ENCODE measurements at places on chromosomes 1 and 21.

- DNase-seq = no peak
Measured at GRCh38 chr1:119920104-119920968, 24.0 kb upstream of the ADAM30 start.

GRCh38 chr21:27062443-27062842, 95.6 kb upstream of the ADAMTS5 start:
- peak; percentile 40 for DNase-seq

GRCh38 chr1:156026588-156026987, 5.8 kb upstream of the SSR2 start:
- no peak for DNase-seq

- DNase-seq = no peak
Measured at GRCh38 chr1:46526013-46526690, 25.3 kb downstream of the KNCN start.

DNA sequence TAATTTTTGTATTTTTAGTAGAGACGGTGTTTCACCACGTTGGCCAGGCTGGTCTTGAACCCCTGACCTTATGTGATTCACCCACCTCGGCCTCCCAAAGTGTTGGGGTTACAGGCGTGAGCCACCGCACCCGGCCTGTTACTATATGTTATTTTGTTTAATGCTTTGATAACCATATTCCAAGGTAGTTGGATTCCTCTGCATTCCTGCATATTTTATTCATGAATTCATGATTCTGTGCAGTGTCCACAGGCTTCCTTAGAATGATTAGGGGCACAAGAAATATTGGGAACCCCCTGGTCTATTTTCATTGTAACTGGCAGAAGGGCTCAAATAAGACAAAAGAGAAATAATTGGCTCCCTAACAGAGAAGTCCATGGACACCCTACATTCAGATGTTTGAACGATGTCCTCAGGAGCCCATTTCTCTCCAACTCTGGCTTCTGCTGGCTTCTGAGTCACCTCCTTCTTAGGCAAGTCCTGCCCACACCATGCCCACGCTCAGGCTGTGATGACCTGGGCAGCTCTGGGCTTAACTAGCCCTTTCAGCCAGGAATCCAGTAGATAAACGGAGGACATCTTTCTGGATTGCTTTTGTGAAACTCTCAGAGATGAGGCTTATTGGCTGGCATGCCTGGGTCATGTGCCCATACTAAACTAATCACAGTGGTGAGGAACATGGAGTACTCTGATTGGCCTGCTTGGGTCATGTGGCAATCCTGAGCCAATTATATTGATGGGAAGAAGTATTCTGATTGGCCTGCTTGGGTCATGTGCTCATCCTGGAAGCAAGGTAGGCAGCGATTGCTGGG, 32.6 kb downstream of the TNFRSF8 start:
- no peak for DNase-seq

DNA sequence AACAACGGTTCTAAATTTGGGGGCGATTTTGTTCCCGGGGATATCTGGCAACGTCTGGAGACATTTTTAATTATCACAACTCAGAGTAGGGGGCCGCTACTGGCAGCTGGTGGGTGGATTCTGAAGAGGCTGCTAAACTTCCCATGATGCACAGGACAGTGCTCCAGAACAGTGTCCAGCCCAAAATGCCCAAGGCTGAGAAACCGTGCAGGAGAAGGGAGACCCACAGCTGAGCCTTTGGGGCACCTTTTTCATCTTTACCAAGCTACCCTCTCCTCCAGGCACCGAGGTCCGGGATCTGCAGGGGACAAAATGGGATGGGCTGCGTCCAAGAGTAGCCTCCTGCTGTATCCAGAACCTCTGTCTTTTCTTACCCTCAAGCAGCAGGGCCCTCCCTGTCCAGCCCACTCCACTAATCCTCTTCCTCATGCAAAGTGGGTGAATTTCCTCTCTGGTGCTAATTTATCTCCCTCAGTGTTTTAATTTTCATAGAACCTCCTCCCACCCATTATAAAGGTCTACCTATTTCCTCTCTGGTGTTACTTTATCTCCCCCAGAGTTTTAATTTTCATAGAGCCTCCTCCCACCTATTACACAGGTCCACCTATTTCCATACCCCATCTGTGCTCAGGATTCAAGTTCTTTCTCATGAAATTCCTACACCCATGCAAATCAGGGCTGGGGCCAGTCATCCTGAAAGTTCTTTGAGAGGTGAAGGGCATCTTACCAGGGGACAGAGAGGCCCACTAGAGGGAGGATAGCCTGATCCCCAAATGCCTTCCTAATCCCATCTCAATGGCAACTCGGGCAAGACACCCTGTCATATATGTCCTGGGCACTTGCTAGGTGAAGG, 42.7 kb downstream of the CSMD2 start:
- no peak for DNase-seq

DNA sequence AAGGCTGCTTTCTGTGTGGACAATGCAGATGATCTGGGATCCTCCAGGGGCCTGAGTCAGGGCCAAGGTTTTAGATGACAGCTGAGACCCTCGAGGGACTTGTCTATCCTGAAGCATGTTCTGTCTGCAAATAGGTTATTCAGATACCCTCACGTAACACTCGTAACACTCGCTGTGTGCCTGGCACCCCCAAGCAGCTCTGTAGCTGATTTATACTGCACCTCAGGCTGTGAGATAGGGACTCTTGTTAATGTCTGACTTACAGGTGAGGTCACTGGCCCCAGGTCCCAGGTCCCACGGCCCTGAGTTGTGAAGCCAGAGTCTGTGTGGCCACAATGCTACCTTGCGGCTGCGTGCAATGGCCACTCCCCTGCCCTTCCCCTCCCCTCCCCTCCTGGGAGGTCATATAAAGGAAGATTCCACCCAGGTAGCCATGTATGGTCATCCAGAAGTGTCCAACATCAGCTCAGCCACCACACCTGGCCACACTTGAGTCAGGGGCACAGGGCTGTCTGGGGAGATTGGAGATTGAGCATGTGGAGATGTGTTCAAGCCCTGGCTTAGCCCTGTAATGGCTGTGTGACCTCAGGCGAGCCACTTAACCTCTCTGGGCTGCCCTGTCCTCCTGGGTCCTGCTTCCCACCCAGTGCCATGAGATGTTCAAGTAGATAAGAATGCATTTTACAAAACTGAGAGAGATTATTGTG, 687.7 kb downstream of the MATN1 start:
- DNase-seq = no peak

- DNase-seq = no peak
Measured at GRCh38 chr1:158283965-158284364, 5.8 kb upstream of the CD1C start.

DNA sequence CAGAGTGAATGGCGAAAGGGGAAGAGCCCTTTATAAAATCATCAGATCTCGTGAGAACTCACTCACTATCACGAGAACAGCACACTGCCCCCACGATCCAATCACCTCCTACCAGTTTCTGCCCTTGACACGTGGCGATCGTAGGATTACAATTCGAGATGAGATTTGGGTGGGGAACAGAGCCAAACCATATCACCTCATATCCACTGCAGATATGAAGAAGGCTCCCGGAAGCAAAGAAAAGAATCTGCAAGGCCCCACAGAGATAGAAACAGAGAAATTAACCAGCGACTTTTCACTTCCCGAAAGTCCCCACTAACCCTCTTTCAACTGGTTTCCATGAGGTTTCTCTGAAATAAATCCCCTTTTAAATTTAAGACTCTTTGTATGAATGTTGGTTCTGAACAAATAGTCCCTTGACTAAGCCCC, 86.2 kb upstream of the IRF2BP2 start:
- DNase-seq = no peak

DNA sequence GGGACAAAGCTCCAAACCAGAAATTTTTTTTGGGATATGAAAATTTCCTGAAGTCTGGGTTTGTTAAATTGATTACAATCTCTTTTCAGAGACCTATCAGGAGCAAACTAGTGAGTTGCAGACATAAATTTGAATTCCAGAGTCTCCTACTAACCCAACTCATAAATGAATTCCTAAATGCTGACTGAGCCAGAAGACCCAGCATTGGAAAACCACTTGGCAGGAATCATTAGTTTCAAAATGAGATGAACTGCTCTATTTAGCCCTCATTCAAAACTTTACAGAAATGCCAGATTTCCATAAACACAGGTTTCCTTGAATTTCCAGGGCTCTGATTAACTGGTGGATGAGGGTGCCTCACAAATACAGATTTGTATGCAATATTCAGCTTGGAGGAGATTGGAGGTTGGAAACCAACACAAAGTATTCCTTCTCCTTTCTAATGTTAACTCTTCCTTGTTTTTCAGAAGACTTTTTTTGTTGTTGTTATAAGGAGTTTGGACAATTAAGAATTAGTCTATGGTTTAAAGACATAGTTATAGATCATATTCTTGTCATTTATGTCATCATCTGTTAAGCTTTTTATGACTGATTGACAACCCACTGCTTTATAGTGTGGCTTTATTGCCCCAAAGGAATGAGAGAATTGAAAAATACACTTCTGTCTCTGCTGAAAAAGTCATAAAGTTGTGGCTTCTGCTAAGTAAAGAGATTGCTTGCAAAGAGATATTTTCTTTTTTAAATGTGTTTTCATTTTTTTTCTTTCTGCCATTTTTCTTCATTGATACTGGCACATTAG, 222.8 kb downstream of the HLX start:
- peak; percentile 79 for DNase-seq

- DNase-seq = no peak
Measured at GRCh38 chr1:50110151-50110550, 1.4 kb downstream of the ELAVL4 start.

DNA sequence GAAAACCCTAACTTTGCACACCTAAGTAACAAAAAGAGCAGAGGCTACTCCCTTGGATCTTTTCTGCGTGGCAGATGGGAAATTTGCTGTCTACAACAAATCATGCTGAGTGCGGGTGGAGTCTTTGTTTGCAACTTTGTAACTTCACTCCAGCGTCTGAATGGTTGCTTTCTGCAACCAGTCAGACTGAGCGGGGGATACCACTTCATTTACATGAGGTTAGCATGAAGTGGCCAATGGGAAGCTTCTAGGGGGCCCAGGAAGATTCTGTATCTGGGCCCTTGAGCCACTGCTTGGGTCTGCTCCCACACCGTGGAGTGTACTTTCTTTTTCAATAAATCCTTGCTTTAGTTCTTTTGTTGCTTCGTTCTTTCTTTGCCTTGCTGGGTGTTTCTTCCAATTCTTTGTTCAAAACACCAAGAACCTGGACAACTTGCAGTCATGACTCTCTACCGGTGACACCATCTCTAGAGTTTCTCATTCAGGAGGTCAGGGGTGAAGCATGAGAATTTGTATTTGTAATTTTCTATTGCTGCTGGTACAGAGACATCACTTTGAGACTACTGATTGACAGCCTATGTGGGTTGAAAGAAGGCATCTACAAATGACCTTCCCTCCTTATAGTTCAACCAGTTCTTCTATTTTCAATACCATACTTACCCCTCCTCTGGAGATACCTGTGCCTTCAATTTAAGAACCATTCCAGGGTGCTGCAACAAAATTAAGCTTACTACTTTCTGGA, 55.8 kb upstream of the RC3H1 start:
- DNase-seq = no peak

DNA sequence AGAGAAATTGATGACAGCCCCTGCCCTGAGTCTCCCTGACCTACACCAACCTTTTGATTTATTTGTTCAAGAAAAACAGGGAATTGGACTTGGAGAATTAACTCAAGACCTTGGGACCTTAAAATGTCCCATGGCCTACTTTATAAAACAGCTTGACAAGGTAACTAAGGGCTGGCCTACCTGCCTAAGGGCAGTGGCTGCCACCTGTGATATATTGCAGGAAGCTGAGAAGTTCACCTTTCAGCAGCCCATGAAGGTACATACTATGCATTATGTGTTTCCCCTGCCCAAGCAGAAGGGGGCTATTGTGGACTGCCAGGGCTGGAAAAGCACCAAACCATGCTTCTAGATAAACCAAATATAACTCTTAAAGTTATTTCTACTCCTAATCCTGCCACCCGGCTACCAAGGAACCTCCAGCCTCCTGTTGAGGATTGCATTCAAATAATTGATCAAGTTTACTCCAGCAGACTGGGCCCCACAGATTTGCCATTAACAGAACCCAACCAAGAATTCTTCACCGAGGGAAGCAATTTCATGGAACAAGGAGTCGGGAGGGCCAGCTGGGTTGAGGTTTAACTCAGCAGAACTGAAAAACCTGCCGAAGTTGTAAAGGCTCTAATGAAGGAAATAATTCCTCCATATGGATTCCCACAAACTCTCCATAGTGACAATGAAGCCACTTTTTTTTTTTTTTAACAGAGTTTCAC, 28.2 kb downstream of the LACTBL1 start:
- no peak for DNase-seq

DNA sequence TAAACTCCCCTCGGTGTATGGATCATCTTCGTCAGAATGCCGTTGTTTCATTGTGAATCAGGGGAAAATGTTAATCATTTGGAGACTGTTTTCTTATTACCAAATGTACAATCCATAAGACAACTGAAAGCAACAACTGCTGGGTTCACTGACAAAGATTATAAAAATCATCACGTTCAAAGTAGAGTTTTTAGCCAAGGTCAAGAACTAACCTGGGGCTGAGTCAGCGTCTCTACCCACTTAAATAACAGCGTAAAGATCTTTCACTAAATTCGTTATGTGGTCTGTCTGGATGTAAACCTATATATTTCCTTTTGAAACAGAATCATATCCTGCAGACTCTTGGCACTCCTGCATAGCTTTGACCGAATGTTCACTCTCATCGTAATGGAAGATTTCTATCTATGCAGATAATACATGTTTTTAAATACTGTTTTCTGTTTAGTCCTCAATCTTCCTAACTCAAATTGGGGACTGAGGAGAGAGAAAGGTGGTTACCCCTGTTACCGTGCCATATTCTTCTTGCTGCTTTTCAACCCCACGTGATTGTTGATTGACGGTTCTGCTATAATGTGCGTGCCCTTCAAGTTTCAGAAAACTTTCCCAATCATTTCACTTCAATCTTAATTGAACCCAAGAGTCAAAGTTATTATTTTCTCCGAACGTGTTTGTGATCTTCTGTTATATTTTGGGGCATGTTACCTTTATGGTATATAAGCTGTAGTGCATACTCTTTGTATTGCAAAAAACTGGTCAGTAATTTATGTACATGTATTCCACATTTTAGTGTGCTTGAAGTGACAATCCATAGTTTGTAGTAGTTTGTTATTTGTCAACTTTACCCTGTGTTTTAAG, 15.6 kb upstream of the NCMAP start:
- no peak for DNase-seq

- no peak for DNase-seq
Measured at GRCh38 chr1:156704166-156704711, 1.1 kb downstream of the CRABP2 start.

- no peak for DNase-seq
Measured at GRCh38 chr1:21100481-21100921, 76.2 kb downstream of the EIF4G3 start.

GRCh38 chr1:223102797-223103533, 40.1 kb downstream of the TLR5 start:
- DNase-seq = peak; percentile 34

GRCh38 chr1:234186037-234186688, 187.1 kb upstream of the COA6 start:
- peak; percentile 17 for DNase-seq

DNA sequence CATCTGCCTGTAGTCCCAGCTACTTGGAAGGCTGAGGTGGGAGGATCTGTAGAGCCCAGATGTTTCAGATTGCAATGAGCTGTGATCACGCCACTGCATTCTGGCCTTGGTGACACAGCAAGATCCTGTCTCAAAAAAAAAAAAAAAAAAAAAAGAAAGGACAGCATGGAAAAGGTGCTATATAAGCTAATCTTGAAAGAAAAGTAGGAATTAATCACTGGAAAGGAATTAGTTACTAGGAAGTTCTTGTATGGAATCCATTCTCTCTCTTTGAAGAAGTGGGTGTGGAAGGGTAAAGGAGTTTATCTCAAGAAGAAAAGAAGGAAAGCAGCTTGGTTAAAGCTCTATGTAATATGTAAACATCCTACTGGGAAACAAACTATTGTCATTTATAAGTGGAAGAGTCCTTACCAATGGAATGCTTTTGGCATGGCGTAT, 339.2 kb downstream of the DPYD start:
- DNase-seq = no peak

- DNase-seq = no peak
Measured at GRCh38 chr1:1760715-1761114, 17.6 kb downstream of the NADK start.
